MG63 (cell line): ENCODE measurements at places on chromosomes 1 and 21. TPM values are rescaled to one million over a fixed set of nuclear protein-coding genes. Genes with fewer than 3 reads are reported as not detected.

DNA sequence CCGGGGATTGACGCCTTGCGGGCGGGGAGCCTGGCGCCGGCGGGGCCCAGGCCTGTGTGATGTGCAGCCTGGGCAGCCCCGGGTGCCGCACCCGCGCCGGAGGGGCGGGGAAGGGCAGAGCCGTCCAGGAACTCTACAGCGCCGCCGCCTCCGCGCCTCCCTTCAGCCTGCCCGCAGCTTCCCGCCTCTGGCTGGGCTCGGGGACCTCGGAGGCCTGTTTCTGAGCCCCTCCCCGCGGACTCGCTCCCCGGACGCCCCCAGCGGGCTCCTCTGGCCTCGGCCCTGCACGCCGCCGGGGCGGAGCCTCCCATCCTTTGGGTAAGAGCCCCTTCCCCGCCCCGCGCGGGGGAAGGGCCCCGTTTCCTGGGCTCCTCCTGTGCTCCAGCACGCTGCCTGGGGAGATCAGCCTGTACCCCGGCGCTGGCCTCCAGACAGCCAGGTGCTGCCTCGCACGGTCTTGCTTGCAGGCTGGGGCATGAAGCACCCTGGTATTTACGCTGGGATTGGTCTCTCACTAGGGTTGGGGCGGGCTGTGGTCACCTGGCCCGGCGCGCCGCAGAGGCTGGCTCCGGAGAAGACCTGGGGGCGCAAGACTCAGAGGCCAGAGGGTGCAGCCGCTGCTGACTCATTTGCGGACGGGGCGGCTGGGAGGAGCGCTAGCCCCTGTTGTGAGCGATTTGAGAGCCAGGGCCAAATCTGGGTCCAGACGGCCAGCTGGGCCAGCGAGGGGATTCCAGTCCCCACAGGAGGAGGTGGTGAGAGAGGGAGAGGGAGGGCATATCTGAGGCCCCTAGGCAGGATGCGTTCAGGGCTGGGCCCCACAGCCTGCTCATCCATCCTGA, 5.7 kb upstream of the ACOT11 start:
- DNase-seq, result peak; percentile 84

The STUM gene
- total RNA-seq, result not detected in 2 replicates

The SERPINC1 gene
- not detected in 2 replicates for total RNA-seq

The NUP210L gene
- total RNA-seq, result not detected in 2 replicates

DNA sequence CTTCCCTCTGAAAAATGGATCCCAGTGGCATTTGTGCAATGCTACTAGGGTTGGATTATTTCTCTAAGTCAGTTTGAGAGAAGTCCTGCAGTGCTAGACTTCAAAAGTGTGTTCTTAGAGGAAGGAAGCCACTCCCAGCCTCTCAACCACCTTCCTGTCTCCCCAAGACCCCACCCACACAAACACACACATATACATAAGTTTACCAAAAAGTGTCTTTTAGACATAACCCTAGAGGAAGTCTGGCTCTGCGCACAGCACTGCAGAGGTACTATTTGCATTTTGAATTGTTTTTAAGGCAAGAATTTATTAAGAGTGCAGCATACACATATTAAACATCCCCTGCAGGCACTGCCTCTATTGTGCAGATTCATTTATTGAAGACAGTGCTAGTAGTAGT, 127.3 kb downstream of the HHIPL2 start:
- DNase-seq, result no peak

The MCOLN3 gene
- 0.35 and 0.82 TPM in 2 replicates for total RNA-seq

The ZSWIM5 gene
- 0.12 and 0.56 TPM in 2 replicates for total RNA-seq

The BTBD19 gene
- total RNA-seq, result 1.0 and 1.2 TPM in 2 replicates

DNA sequence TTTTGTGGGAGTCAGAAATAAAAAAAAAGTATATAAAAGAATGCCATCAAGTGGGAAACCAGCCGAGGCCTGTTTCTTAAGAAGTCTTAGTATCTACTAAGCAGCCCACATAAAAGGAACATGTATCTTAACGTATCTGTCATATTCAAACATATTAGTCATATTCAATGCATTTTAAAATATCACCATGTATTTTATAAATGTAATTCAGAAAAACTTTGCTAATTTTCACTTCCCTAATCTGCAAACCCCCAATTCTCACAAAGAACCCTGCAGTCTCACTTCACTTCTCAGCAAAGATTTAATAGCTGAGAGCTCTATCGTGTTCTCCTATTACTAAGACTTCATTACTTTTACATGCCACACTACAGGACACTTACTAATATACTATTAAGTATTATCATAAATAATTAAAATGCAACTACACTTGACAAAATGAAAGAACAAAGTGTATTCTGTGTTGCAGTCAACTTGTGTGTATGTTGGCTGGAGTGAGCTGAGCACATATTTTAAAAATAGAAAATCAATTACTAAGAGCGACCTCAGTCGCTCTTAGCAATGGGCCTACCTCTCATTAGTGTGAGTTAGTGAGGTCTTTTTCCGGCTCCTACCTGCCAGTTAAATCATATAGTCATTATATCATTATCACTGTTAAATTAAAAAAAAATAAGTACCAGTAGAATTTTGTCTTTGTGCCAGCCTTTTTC, 484.3 kb downstream of the LMO4 start:
- DNase-seq, result no peak

- peak; percentile 19 for DNase-seq
These were observed 89.7 kb upstream of the RUNX1 start for GRCh38 chr21:35138665-35139381.

- no peak for DNase-seq
These were observed 167.3 kb upstream of the C8B start for GRCh38 chr1:57132993-57133622.
